Anterior cingulate cortex (tissue), 58 donors: ENCODE measurements at places on chromosomes 6 and 20.

GRCh38 chr6:47681201-47681990, 17.0 kb upstream of the ADGRF4 start:
- DNase-seq: peak; percentile 29

DNA sequence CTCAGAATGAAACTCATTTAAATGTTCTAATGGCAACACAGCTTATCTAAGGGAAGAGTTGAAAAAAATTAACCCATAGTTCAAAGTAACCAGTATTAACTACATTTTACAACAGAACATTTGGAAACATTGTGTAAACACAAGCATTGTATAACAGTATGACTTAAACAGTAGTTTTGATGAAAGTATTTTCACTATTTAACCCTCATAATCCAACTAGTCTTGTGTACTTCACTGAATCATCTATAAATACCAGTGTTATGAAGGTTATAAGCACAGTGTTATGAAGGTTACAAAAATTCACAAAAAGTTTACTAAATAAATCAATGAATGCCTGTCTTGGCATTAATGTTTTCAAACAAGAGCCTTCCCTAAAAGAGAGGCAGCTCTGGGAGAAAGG, 66.5 kb downstream of the REV3L start:
- no peak for DNase-seq

DNA sequence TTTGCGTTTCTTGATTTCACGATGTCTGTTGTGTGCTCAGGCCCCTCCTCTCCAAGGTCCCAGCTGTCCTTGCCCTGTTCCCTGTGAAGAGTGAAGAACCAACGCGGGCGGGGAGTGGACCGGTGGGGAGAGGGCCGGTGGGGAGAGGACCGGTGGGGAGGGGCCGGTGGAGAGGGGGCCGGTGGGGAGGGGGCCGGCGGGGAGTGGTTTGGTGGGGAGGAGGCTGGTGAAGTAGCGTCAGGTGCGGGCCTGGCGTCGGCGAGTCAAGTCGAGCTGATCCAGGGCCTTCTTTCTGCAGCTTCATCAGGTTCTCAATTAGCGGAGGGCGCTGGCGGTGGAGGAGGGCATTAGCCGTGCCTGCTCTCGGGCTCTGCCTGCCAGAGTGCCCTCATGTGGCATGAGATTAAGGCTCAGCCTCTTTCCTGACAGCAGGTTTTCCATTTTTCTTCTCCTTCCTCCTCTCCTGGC, 21.2 kb upstream of the BHLHE23 start:
- DNase-seq: no peak

GRCh38 chr6:125002406-125002741, 40.1 kb downstream of the RNF217 start:
- no peak for DNase-seq

DNA sequence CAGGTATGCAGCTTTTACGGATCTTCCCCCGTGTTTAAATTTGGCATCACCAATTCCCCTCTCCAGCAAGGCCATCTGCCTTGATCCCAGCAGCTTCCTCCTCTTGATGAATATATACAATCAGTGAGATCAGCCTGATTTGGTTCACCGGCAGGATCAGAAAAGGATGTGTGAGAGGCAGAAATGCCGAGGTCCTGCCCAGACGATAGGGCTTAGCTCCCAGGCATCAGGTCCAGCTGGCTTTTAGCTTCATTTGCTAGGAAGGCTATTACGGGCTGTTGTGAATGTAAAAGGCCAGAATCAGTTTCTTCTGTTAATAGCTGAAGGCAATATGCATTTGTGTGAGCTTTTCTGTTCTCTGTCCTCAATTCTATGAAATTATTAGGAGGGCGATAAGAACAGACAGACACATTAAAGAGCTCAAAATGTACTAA, 372.8 kb downstream of the BTBD9 start:
- no peak for DNase-seq

GRCh38 chr20:5136096-5136495, 9.3 kb downstream of the CDS2 start:
- DNase-seq: no peak

DNA sequence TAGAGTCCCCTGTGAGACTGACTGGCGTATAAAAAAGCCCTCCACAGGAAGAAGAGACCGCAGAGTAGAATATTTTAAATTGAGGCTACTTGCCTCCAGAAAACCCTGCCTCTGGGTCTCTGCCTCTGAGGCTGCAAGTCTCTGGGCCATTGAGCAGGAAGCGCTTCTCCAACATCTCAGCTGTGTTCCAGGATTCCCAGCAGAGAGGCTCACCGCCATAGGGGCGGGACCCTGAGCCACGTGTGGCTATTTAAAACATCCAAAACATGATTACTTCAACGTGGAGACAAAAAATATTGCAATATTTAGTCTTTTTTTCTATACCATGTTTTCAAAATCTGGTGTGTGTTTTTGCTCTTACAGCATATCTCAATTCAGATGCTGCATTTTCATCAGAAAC, 59.4 kb downstream of the GNAS-AS1 start:
- no peak for DNase-seq

DNA sequence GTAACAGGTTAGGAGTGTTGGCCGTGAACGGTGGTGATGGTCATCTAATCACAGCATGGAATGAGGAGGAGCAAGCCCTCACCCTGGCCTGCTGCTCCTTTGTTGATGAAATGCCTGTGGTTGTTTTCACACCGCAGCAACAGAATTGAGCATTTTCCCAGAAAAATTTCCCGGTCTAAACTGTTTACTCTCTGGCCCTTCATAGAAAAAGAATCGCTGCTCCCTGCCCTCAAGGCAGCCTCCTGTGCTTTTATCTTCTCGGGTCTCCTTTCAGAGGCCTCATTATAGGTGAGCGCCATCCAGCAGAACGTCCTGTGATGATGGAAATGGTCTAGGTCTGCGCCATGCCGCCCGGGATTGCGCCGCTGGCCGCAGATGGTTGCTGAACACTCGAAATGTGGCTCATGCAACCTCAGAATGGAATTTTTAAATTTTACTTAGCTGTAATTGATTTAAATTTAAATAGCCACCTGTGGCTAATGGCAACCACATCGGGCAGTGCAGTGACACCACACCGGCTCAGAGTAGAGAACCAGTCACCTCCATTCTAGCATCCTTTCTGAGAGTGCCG, 30.2 kb downstream of the PHACTR3 start:
- DNase-seq: no peak

DNA sequence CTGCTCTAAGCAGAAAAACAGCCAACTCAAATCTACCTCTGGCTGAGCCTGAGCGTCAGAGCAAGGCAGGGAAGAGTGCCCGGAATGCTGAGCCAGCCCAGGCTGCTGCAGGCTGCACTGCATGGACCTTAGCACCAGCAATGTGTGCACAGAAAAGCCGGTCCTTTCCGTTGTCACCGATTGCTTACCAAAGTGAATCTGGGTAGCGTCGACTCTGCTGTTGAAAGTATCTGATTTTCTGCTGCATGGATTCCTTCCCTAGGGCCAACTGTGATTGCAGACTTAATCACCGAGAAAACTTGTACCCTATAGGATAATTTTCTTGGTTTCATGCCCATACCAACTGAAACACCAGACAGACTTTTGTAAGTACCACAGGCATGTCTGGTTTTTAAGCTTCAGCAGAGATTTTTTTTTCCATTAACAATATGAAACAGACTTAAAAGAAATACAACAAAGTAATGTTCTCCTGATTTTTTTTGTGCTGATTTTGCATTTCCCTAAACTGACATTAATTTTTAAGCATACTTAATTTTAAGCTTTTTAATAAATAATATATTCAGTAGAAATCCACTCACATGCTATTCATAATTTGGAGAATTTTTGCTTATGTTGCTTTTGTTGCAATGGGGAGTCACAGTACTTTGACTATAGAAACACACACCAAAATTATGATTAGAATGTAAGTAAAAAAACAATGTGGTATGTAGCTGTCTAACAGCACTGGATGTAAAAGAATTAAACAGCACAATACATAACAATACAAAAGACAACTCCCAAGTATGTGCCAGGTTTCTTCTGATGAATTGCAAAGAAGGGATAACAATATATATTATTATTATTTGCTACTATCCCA, 218.0 kb downstream of the THBS2 start:
- DNase-seq: no peak

- DNase-seq: no peak
These were observed 360.4 kb downstream of the ZFAND3 start for GRCh38 chr6:38179794-38180430.

DNA sequence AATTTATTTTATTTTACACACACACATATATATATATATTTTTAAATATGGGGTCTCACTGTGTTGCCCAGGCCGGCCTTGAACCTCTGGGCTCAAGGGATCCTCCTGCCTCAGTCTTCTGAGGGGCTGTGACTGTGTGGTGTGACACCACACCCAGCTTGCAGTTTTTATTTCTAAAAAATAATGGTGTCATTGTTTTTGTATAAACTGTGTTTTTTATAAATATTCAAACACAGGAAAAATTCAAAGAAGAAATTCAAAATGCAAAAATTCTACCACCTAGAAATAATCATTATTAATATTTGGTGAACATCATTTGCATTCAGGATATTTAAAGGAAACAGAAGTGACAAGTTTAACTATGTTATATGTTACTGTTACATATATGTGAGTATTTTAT, 3.1 kb downstream of the CCDC28A start:
- no peak for DNase-seq

- DNase-seq: no peak
These were observed 128.9 kb downstream of the CLIC5 start for GRCh38 chr6:45886776-45887175.

- no peak for DNase-seq
These were observed 14.3 kb upstream of the ID1 start for GRCh38 chr20:31590717-31591225.

- no peak for DNase-seq
These were observed 13.5 kb downstream of the PPP1R3G start for GRCh38 chr6:5098501-5099270.
